ENCODE measurements at places on chromosomes 5 and 9. TPM values are rescaled to one million over a fixed set of nuclear protein-coding genes. Genes with fewer than 3 reads are reported as not detected.

- DNase-seq, result no peak
Observed at GRCh38 chr5:40154194-40154593, 525.5 kb upstream of the PTGER4 start.

DNA sequence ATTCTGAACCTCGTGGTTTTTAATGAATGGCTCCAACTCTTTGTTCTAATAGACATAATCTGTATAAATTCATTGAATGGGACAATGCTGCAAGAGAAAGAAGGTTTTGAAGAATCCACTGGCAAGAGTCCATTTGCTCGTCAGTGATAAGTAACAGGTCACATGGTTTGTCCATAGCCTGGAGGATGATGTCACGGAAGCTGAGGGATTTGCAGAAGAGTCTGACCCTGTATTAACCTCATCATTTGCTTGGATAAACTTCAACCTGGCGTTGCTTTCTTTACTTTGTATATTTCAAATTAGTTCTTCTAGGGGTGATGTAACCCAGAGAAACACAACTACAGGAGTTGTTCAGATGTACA, 197.4 kb downstream of the GAS1 start:
- no peak for DNase-seq

DNA sequence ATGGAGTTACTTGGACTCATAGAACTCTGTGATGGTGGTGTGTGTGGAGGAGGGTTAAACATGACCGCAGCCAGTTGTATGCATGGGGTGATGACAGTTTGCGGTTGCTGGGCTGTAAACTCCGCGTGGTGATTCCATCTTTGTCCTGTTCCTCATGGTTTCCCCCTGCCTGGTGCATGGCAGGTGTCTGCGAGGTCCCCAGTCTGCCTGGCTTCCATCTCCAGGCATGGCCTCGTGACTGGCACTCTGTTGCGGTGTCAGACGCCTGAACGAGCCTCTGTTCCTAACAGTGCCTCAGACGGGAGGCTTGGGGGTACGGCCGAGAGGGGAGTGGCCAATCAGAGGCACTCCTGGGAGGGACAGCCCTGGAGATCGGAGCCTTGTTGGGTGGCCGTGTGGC, 33.9 kb upstream of the SH3PXD2B start:
- DNase-seq, result no peak

Gene SUSD3
- 149 TPM for polyA plus RNA-seq

Gene MSANTD3
- polyA plus RNA-seq, result 8.0 TPM

Gene SLC46A2
- not detected for polyA plus RNA-seq

Gene GABRA1
- polyA plus RNA-seq, result not detected

Gene EXD3
- 2.5 TPM for polyA plus RNA-seq
